ENCODE measurements at places on chromosomes 2 and 18.

DNA sequence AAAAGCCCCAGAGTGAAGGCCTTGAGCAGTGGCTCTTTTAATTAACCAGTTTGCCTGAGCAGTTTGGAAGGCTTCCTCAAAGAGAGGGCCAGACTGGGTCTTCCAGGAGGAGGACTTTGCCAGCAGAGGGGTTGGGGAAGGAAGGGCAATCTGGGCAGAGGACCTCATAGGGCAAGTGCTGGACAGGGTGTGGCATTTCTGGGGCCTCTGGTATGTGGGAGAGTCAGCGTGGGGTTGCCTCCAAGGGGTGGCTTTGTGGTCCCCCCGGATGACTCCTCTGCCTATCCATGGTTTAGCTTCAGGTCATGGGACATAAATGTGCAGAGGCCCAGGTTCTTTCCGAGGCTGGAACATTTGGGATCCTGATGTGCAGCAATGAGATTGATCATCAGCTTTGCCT lies 12.6 kb downstream of the GLI2 start:
- DNase-seq: no peak

- DNase-seq: peak; percentile 12
Observed at GRCh38 chr2:44686561-44686960, 254.9 kb upstream of the SIX3 start.

DNA sequence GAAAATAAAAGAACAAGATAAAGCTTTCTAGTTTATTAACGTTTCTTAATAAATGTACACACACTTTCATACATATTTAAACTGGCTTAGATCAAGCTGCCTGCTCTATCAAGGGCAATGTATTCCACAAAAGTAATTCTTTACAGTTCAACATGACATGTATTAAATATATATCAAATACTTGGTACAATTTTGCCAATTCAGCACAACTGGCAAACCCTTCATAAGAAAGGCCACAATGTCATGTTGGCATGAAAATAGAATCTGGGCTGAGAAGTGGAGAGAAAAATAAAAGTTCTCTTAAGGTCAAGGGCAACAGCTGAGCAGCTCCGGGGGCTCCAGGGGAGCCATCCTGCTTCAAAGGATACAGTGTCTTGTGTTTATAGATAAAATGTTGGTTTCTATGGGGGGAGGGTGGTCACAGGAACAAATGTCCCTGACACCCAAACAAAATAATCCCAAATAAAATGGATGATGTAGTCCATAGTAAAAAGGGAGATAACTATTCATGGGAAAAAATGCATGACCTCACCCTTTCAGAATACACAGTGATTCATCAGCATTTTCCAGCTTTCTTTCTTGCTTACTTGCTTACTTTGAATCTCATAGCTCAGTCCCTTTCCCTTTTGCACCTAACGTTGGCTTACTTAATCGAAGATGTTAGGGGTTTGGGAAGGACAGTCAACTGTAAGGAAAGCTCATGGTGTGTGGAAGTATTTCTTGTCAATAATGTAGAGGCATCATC lies 494.9 kb downstream of the NYAP2 start:
- no peak for DNase-seq

GRCh38 chr2:66000901-66001300 lies 434.0 kb upstream of the MEIS1 start:
- no peak for DNase-seq

Data from HS-27A (cell line).